ENCODE measurements at places on chromosomes 1 and 21.

DNA sequence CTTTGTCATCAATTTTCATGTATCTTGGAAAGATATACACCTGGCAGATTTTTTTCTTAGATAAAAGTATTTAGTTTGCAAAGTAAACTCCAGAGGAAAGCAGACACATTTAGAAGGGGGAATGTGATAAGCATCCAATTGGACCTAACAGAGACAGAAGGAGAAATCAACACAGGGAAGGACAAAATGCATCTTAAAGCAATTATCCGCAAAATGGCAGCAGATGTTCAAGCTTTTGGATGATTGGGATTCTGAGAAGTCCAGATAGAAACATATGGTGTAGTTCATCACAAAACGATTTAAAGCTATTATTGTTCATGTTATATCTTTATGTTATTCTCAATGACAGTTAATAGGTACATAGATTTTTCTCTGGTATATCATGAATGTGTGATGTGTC is 1153.1 kb upstream of the B3GALT2 start:
- no peaks in the 10 kb centered on the region for H3K4me1 ChIP-seq
- H3K27me3 ChIP-seq: no peaks in the 10 kb centered on the region
- no peaks in the 10 kb centered on the region for H3K36me3 ChIP-seq
- no peak for DNase-seq

DNA sequence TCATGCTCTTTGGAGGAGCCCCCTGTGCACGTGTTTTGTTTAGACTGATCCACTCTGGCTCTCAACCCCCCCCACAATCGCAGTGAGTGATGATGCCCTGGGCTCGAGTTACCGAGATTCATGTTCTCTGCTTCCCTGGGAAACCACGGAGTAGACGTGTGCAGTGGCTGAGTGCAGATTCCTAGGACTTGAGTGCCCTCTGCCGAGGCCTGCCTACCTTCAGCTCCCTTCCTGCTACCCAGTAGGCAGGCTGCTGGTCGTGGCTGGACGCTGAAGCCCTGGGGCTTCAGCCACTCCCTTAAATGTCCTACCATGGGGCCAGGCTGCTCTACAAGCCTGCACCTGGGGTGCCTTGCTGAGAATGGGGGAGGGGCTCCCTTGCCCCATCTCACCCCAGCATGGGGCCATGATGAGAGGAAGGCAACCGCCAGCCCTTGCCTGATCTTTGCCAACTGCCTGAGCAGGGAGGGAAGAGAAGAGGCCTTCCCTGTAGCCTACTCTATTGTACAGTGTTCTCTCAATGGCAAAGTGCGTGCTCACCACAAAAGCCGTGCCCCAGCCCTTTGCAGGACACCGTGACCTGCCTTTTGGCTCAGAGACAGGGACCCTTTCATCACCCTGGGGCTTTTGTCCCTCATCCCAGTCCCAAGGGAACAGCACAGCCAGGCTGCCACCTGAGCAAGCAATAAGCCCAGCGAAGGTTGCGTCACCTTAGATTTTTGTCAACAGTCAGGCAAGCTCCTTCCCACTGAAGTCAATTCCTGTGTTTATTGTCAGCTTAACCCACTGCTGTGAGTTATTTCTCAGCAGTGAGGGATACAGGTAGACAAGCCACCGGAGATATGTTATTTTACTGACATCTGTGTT is 4.1 kb upstream of the GRIK3 start:
- peaks cover 50% of the 10 kb centered on the region for H3K27me3 ChIP-seq
- H3K4me3 ChIP-seq: no peak overlapping the region

DNA sequence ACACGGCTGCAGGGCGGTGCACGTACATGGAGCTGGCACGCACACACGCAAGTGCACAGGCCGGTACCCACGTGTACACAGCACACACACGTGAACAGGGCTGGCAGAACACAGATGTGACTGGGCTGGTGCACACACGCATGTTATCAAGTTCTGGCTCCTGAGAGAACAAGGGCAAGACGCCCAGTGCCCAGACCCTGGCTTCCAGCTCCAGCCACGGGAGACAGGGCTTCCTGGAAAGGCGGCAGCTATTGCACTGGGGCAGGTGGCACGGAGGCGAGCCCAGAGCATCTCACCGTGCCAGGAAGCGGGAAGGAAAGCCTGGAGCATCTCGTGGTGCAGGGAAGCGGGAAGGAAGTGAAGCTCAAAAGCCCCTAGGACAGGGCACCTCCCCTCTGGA is 5.9 kb downstream of the SDF4 start:
- H3K27ac ChIP-seq: no peak overlapping the region
- peaks cover 44% of the 10 kb centered on the region for H3K36me3 ChIP-seq
- H3K27me3 ChIP-seq: no peaks in the 10 kb centered on the region

- peaks cover 18% of the 10 kb centered on the region for H3K4me1 ChIP-seq
- H3K27ac ChIP-seq: peak overlapping the region; percentile 23
- H3K4me3 ChIP-seq: no peak overlapping the region
These were observed 42.1 kb upstream of the SEC16B start for GRCh38 chr1:178011864-178012503.

DNA sequence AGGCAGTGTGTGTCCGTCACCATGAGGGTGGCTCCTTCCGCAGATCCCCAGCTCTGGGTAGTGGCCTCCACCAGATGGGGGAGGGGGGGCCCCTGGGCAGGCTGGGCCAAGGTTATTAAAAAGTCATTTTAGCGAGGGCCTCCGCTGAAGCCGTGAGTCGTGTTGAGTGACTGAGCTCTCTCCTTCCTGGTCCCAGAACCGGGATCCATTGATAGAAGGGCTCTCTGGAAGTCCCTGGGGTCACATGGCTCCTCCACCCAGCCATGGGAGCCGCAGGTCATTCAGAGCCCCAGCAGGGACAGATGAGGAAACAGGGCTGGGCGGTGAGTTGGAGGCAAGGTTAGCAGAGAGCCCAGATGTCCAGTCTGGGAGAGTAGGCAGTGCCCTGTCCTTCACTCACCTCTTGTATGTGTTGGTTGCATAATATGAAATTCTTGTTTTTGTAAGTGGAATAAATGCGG is 12.9 kb downstream of the MIIP start:
- no peak overlapping the region for H3K27ac ChIP-seq
- no peak for DNase-seq
- no peaks in the 10 kb centered on the region for H3K27me3 ChIP-seq
- H3K4me3 ChIP-seq: no peak overlapping the region

DNA sequence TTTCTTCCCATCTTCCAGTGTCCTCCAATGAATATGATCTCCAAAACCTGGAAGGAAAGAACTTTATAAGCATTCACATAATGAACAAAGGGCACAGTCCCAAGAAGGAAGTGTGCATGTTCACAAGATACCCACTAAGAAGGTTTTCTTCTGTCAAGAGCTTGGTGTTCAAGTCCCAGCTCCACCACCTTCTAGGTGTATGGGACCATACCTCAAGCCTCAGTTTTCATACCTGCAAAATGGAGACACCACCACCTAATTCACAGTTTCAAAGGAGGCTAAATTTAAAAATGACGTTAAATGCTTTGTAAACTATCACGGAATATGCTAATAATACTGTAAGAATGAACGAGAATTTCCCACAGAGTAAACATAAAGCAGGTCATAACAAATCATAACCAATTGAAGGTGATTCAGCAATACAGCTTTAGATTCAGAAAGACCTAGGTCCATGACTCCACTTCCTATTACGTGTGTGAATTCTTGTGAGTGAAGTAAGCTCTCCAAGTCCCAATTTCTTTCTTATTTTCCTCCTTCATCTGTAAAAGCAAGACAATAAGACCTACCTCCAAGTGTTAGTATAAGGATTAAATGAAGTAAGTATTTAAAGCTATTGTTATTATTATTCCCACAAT is 8.1 kb upstream of the KTI12 start:
- DNase-seq: no peak
- no peaks in the 10 kb centered on the region for H3K27me3 ChIP-seq
- H3K4me1 ChIP-seq: peaks cover 9% of the 10 kb centered on the region

DNA sequence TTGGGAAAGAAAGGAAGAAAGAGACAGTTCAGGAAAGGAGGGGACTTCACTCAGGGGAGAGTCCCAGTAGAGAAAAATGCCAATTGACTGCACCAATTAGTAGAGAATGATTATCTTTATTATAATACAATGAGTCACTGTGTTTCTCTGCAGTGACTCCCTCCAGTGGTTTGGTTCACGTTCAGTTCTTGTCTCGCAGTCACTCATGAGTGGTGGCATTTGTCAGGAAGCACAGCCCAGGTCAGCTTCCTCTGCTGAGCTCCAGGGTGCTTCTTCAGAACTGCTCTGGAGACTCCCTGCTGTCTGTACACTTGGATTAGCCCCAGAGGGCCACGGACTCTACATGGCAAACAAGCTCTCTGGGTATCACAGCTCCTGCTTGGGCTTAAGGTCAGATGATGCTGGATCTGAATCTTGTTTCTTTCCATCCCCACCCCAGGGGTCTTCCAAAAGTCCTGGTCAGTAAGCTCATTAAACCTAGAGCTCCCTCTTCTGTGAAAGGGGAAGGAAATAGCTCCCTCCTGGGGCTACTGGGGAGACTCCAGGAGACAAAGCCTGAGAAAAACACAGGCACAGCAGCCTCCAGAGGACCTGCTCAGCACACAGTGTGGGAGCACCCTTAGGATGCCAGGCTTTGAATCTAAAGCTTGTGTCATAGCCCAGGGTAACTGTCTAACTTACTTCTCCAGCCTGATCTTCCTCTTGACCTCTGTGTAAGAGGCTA is 619.0 kb downstream of the AJAP1 start:
- no peak for DNase-seq
- no peak overlapping the region for H3K27ac ChIP-seq
- no peaks in the 10 kb centered on the region for H3K27me3 ChIP-seq
- no peaks in the 10 kb centered on the region for H3K36me3 ChIP-seq

GRCh38 chr1:201917362-201918033 is 28.8 kb downstream of the SHISA4 start:
- no peak for DNase-seq
- no peak overlapping the region for H3K4me3 ChIP-seq
- peaks cover 9% of the 10 kb centered on the region for H3K4me1 ChIP-seq
- H3K27ac ChIP-seq: no peak overlapping the region
- H3K36me3 ChIP-seq: no peaks in the 10 kb centered on the region

- H3K27ac ChIP-seq: no peak overlapping the region
- no peaks in the 10 kb centered on the region for H3K27me3 ChIP-seq
- H3K4me3 ChIP-seq: no peak overlapping the region
- H3K36me3 ChIP-seq: no peaks in the 10 kb centered on the region
- DNase-seq: no peak
These were observed 365.6 kb upstream of the ST6GALNAC5 start for GRCh38 chr1:76501586-76502219.

DNA sequence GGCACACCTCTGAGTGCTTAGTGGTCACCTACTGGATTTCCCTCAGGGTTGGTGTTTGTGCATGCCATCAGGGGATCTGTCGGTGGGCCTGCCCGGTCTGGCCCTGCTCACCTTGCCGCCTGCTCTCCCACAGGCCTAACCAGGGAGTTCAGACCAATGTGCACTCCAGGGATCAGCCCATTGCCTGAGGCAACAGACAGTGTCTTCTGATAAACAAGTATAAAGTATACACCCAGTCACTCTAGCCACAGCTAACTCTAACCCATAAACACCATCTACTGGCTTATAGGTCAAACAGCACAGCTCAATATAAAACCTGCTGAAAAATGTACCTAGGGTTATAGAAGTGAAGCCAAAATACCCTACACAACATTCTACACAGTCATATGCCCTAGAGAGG is 1300.0 kb downstream of the PLA2G4A start:
- no peaks in the 10 kb centered on the region for H3K4me1 ChIP-seq
- no peak for DNase-seq
- no peaks in the 10 kb centered on the region for H3K36me3 ChIP-seq
- no peak overlapping the region for H3K27ac ChIP-seq

GRCh38 chr1:46137916-46138315 is 5.5 kb upstream of the PIK3R3 start:
- no peaks in the 10 kb centered on the region for H3K27me3 ChIP-seq
- no peak overlapping the region for H3K27ac ChIP-seq
- H3K4me1 ChIP-seq: peaks cover 11% of the 10 kb centered on the region
- DNase-seq: no peak

DNA sequence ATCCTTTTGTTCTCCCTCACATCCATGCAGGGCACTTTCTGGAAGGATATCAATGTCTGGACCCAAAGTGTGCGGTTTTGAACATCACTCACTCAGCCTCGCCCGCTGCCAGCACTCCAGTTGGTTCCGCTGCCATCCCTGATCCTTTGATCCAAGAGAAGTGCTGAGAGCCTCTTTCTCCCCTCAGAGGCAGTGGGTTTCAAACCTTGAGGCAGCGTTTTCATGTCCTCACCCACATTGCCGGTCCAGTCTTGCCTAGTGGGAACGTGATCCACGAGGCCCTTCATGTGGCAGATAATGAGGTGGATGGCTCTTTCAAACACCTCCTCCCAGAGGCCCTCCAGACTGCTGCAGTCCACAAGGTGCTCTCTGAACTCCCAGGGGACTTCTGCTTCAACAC is 122.2 kb downstream of the ACTL8 start:
- no peak for DNase-seq
- H3K36me3 ChIP-seq: no peaks in the 10 kb centered on the region
- H3K4me1 ChIP-seq: peaks cover 33% of the 10 kb centered on the region
- H3K27ac ChIP-seq: no peak overlapping the region
- H3K4me3 ChIP-seq: no peak overlapping the region

DNA sequence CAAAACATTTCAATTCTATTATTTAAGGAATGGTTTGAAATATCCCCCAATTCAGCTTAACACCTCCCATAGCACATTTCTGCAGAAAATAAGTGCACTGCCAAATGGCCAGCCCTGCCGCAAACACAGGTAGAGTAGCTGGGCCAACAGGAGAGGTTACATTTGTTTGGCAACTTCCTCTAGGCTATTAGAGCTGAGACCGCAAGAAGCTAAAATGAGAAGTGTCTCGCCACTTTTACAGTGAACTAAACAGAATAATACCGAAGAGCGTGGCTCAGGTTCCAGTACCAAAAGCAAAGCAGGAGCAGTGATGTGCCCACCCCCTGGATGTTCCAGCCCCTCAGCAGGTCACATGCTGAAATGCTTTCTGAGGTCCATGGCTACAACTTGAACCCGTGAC is 154.5 kb upstream of the PKN2 start:
- H3K4me1 ChIP-seq: no peaks in the 10 kb centered on the region
- no peaks in the 10 kb centered on the region for H3K27me3 ChIP-seq

- peaks cover 6% of the 10 kb centered on the region for H3K27me3 ChIP-seq
- H3K4me3 ChIP-seq: no peak overlapping the region
- no peak for DNase-seq
- H3K27ac ChIP-seq: no peak overlapping the region
- H3K36me3 ChIP-seq: no peaks in the 10 kb centered on the region
- peaks cover 8% of the 10 kb centered on the region for H3K4me1 ChIP-seq
These were observed 142.5 kb downstream of the C1orf94 start for GRCh38 chr1:34319218-34319617.

GRCh38 chr1:174166530-174167264 is 7.4 kb downstream of the RABGAP1L start:
- H3K36me3 ChIP-seq: no peaks in the 10 kb centered on the region
- no peak for DNase-seq
- H3K4me1 ChIP-seq: no peaks in the 10 kb centered on the region

- no peak for DNase-seq
- no peaks in the 10 kb centered on the region for H3K4me1 ChIP-seq
- no peak overlapping the region for H3K4me3 ChIP-seq
- H3K27me3 ChIP-seq: no peaks in the 10 kb centered on the region
- no peaks in the 10 kb centered on the region for H3K36me3 ChIP-seq
These were observed 39.6 kb downstream of the MAP10 start for GRCh38 chr1:232844791-232845190.
